T-helper 17 cell (primary cell): ENCODE measurements at places on chromosomes 7 and 10.

DNA sequence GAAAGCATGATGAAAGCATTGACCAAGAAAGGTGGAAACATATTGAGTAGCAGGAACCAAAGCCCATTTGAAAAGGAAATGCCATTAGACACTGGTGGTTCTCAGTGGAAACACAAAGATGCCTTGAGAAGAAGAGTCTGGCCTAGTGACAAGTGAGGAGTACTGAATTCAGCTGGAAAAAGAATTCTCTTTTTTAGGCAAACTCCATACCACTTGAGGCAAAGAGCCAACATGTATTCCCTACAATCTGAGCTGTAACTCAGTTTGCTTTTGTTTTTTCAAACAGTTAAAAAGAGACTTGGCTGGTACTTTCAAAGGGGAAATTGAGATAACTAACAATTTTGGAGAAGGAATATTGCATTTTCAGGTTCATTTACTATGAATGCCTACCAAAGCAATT is 624.0 kb downstream of the NRG3 start:
- no peak for DNase-seq

DNA sequence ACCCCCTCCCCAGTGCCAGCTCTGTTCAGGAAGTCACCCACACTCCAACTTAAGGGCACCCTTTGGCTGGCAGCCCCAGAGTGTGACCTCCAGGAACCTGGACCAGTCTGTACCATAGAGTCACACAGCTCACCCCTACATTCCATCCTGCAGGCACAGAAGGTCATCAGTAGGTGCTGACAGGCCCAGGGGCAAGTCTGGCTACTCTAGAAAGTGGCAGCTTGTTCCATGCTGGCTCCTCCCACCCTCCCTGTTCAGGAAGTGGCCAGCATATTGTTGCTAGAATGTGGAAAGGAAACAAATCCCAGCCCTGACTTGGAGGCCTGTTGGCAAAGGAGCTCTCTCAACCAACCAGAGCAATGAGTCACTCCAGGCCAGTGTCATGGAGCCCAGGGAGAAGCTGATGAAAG is 3.2 kb upstream of the NCOA4 start:
- no peak for DNase-seq

DNA sequence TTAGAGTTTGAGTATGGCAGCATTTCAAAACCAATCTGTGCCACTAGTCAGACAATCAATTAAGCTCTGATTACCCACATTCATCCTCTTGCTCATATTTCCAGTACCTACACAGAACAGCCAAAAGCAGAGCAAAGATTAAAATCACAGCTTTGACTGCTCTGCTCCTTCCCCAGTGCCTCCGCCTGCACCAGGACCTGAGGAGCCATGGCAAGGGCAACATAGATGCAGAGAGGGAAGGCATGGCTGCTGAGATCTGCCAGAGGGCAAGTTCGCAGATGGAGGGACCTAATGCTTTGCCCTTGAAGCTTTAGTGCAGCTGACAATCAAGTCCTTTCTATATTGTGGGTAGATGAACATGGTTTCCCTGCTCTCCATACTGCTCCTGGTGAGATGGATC is 148.1 kb downstream of the HTR7 start:
- DNase-seq, result no peak

GRCh38 chr7:96710544-96710943 is 898 bp upstream of the SEM1 start:
- no peak for DNase-seq
